ENCODE measurements at places on chromosomes 6 and 20.

- DNase-seq, result no peak
Measured at GRCh38 chr6:25590986-25591385, 61.0 kb upstream of the SCGN start.

DNA sequence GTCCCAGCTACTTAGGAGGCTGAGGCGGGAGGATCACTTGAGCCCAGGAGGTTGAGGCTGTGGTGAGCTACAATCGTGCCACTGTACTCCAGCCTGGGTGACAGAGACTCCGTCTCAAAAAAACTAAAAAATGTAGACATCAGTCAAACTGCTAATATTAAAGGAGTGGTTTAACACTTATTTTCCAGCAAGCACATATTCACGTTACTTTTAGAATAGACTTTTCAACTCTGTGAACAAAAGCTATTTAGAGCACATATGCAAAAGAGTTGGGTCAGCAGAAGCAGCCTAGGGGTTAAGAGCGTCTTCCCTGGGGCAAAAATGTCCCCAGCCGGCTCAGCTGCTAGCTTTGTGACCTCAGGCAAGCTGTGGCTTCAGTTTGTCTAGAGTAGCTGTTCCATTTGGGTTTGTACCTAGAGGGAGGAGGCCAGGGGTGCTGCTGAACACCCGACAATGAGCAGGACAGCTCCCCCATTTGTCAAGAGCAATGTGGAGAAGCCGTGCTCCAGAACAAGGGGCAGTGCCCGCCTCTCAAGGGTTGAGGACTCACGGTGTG, 62.5 kb upstream of the PTGIS start:
- DNase-seq, result no peak

DNA sequence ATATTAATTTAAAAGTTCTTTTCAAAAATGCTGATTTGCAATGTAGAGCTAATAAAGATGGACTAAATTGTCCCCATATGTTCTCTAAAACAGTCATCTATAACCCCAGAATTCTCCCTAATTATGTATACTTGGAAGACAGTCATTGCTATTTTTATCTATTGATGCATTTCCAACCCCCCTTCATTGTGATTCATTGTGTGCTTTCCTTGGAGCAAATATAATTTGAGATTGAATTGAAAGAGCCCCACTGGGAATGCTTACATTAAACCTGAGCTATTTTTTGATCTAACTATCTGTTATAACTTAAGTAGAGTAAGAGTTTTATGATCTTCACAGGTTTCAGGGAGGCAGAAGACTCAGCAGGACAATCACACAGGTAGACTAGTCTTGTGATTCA, 73.7 kb upstream of the PTCHD4 start:
- DNase-seq, result no peak

DNA sequence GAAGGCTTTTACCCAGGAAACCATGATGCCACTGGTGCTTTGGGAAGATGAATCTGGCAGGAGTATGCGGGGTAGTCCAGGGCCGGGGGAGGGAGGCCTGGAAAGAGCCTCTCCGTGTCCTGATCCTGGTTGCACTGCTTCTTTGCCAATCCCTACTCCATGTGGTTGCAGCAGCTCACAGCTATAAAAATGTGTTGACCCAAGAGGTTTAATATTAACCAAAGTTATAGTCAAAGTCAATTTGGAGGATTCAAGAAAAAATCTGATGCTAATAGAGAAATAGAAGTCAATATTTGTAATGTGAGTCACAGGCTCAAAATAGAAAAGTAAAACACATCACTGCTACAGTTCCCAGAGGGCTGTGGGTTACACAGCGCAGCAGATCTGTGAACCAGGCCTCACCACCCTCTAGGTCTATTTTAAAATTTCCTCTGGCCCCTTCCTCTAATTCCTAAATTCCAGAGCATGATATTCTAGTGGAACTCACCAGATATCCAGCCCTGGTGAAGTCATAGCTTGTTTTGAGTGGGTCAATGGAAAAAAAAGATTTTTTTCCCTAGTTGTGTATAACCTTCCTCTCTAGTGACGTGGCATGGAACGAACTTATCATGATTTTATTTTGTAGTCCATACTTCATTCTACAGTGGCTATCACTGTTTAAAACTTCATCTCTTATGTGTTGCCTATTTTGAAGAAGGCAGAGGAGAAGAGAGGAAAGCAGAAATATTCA, 63.2 kb upstream of the BMP2 start:
- no peak for DNase-seq

DNA sequence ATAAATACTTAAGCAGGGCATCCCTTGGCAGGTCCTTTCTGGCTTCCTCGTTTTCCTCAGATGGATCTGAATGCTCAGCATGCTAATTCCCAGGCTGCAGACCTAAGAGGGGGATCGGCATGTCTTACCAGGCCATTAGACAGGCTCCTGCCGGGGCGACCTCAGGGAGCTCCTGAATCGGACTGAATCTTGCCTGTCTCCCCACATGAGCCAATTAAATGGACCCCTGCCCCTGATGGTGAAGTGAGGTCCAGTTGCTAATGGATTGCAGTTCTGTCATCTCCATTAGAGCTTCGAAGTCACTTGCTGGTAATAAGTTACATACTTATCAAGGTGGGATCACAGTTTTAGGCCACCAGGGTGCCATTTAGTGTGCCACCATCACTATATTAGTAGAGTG, 51.4 kb downstream of the NOL4L start:
- no peak for DNase-seq
